Activated T-cell treated with anti-CD3 and anti-CD28 coated beads, Interleukin-2, amount 50 U/mL, for 4 hours (primary cell): ENCODE measurements at places on chromosomes 16 and 17.

- DNase-seq, result no peak
Measured at GRCh38 chr17:79073016-79073705, 1.5 kb upstream of the ENGASE start.

DNA sequence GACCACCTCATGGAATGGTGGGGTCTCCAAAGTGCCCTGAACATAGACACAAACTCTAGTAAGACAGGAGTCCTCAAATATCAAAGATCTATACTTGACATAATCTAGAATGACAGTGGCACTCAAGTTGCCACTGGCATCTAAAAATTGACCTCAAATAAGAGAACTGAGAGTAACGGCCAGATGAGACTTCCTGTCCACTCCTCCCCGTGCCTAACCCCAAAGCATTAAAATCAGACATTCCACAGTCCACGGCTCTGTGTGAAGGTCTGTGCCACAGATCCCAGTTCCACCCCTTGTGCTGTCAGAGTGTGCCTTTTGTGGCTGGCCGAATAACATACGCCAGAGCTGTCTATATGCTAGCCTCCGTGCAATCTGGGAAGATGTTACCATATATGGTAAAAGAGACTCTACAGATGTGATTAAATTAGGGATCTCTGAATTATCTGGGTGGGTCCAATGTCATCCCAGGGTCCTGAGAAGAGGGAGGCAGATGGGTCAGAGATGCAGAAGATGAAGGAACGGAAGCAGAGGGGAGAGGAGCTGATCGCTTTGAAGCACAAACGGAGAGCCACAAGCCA, 21.0 kb upstream of the EVPL start:
- DNase-seq, result no peak

GRCh38 chr17:863880-864279, 81.7 kb downstream of the MRM3 start:
- no peak for DNase-seq

DNA sequence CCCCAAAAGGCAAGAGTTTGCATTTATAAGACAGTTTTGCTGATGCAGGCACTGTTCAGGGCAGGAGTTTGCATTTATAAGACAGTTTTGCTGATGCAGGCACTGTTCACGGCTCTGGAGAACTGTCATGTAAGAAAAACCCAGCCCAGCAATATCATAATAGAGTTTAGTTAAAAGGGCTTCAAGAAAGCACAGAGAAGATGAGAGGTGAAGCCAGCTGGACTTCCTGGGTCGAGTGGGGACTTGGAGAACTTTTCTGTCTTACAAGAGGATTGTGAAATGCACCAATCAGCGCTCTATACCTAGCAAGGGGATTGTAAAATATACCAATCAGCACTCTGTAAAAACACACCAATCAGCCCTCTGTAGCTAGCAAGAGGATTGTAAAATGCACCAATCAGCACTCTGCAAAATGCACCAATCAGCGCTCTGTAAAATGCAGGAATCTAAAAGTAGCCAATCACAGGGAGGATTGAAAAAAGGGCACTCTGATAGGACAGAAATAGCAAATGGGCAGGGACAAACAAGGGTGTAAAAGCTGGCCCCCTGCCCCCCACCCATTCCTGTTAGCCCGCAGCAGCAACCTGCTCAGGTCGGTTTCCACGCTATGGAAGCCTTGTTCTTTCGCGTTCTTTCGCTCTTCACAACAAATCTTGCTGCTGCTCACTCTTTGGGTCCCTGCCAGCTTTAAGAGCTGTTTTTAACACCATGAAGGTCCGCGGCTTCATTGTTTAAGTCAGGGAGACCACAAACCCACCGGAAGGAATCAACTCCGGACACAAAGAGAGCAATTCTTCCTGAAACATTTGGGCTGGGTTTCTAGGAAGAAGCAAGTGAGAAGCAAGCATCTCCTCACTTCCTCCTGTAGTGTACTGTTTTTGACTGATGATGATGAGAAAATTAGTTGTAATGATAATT, 1.8 kb upstream of the CBX1 start:
- no peak for DNase-seq

- no peak for DNase-seq
Measured at GRCh38 chr16:84254062-84254461, 14.2 kb upstream of the KCNG4 start.

DNA sequence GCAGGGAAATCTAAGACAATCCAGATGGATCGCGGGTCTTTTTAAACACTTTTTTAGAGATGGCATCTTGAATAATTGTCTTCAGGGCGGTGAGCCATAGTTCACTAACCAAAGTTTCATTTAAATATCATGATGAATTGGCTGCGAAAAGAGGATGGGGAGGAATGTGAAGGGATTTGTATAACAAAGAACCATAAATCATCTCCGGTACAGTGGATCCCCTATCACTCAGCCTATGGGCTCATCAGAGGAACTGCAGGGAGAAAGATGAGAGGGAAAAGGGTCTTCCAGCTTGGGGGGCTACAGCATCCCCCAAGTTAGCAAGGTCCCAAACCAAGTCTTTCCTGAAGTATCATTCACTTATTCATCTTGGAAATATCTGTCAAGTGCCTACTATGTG, 16.7 kb upstream of the DDX52 start:
- no peak for DNase-seq

GRCh38 chr17:30413109-30413508, 34.4 kb downstream of the CPD start:
- no peak for DNase-seq

- no peak for DNase-seq
Measured at GRCh38 chr17:79162012-79162963, 87.7 kb downstream of the ENGASE start.

DNA sequence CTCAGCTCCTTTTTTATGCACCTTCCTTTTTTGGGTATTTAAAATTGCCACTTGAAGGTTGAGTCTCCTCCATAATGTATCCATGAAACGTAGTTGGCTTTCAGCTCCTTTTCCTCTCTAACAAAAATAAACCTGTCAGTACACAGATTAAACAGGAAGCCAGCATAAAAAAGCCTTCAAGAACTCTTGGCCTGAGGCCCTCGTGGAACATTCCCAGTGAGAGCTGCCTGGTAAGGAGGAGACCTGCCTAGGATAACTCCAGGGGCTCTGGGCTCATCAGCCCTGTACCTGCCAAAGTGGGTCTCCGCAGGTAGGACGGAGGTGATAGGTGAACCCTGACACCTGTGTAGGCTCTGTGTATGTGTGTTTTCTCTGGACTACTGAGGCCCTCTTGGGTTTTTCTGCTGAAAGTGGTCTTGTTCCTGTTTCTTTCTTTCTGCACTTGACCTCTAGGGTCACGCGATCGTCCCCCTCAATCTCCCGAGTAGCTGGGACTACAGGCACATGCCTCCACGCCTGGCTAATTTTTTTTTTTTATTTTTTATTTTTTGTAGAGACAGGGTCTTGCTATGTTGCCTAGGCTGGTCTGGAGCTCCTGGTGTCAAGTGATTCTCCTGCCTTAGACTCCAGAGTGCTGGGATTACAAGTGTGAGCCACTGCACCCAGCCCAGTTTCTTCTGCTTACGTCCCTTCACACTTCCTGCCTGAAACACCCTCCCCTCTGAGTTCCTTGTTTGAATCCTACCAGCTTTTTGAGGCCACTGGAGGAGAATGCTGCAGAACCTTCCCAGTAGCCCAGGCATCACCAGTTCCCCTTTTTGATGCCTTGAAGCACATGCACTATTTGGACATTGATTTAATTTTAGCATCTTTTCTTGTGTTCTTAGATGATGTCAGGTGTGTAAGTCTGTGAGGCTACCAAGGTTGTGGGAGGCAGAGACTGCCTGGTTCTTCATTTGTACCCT, 9.8 kb downstream of the PGS1 start:
- no peak for DNase-seq

- DNase-seq, result no peak
Measured at GRCh38 chr17:8143581-8144400, 8.4 kb downstream of the PER1 start.

- no peak for DNase-seq
Measured at GRCh38 chr17:48021934-48022333, 15.7 kb downstream of the COPZ2 start.

GRCh38 chr17:31697838-31698237, 161.2 kb downstream of the COPRS start:
- no peak for DNase-seq

DNA sequence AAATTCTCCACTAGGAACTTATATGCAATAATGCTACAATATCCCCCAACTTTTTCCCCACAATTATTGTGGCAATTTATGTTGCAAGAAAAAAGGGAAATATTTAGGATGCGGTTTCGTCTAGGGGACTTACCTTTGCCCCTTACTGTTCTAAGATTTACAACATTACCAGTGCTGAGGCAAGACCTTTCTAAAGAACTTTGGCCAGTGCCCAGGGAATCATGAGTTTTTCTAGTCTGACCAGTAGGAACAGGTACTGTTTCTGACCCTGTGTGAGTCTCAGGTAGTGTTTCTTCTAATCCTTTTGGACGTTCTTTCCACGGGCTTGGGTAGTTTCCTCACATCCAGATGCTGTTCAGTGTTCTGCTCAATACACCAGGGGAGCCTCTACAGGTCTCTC, 373.7 kb downstream of the HAPSTR1 start:
- DNase-seq, result no peak

GRCh38 chr17:62625870-62626200, 1.6 kb upstream of the MRC2 start:
- no peak for DNase-seq

GRCh38 chr17:14701886-14702285, 401.0 kb downstream of the HS3ST3B1 start:
- DNase-seq, result no peak

DNA sequence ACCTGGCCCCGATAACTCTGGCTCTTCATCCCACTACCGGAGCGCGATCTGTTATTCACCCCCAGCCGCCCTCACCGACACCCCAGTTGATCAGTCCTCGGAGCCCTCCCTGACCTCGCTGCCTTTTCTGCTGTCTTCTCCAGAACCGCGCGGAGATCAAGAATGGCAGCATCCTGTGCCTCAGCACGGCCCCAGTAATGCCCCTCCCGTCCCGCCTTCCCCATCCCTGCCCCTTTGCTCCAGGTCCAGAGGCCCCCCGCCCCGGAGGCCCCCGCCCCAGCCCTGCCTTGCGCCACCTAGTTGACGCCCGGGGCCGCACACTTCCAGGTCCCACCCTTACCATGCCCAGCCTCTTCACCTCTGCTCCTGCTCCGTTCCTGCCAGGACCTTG, 872 bp downstream of the ELMO3 start:
- DNase-seq, result no peak

- no peak for DNase-seq
Measured at GRCh38 chr17:78602246-78602645, 25.1 kb upstream of the DNAH17 start.

DNA sequence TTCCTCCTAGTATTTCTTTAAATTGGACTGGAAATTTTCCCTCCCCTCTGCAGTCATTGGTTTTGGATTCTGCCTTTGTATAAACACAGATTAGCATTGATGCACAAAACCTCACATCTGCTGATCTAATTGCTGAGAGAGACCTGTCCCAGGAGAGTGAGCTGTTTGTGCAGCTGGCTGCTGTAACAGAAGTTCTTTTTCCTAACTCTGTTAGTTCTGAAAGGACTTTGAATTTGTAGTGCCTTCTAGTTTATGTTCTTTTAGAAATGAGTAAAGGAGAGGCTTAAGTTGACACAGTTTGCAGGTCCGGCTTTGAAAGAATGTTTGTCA, 45.2 kb upstream of the KPNB1 start:
- no peak for DNase-seq

- DNase-seq, result no peak
Measured at GRCh38 chr17:77246110-77247047, 105.6 kb downstream of the SEC14L1 start.

DNA sequence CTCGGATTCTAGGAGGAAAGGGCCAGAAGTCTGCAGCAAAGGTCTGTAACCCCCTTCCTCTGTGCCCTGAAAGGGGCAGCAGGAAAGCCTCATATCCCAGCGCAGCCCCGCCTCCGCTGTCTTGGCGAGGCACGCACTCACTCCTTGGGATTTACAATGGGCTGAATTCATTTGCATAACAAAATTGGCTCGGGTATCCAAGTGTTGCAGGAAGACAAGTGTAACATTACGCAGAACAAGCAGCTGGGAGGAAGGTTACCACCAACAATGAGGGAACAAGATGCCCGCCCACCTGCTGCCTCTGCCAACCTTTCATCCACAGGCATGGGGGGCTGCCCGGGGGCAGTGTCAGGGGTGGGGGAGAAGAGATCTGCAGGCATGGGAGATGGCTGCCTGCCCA, 130.4 kb downstream of the MRM1 start:
- no peak for DNase-seq

- DNase-seq, result no peak
Measured at GRCh38 chr17:17790637-17791464, 45.9 kb downstream of the SREBF1 start.

GRCh38 chr16:66703406-66704215, 7.1 kb upstream of the CMTM4 start:
- no peak for DNase-seq

DNA sequence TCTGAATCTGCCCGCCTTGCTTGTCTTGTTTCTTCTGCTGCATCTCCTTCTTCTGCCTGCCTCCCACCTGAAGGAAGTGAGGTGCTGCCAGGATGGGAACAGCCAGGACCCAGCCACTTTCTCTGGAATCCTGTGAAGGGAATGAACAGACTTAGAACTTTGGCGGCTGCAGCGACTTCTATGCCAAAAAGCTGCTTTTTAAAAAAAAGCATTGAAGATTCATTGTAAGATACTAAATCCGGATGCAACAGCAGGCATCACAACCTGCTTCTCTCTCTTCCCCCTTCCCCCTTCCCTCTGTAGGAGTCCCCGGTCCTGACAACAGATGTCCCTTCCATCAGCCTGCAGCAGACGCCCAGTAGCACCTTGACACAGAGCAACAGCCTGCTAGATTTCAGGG, 176.3 kb downstream of the HS3ST4 start:
- DNase-seq, result no peak

DNA sequence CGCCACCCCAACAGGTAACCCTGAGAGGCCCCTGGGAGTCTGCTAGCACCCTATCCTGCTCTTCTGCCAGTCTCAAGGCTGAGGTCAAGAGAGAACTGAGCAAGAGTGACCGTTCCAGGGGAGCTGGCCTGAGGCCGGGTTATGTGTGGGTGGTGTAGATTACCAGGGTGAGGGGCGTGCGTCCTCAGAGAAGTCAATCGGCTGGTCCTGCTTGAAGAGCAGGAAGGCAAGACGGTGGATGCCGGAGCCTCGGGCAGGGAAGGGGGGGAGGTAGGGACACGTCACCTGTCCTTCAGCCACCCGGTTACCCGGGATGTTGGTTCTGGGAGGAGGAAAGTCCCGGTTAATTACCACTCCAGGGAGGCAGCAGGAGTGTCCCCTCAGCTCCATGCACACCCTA, 2.6 kb upstream of the TRIM65 start:
- DNase-seq, result no peak

DNA sequence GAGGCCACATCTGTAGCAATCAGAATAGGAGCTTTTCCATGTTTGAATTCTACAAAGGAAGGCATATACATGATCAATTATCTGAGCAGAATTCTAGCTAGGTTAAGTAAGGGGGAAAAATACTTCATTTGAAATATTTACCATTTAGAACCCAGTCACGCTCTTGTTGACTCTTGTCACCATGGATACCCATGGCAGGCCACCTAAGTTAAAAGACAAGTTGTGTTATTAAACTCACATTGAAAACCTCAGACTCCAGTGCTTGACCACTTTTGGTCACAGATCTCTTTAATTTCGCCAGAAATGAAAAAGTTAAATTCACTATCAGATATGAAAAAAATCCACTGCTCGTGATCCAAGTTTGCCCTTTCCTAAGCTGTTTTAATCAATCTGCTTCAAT, 4.1 kb downstream of the DDX5 start:
- DNase-seq, result no peak

- no peak for DNase-seq
Measured at GRCh38 chr17:35998756-35999155, 2.6 kb downstream of the CCL15 start.

GRCh38 chr17:63774969-63775265, 947 bp downstream of the DDX42 start:
- no peak for DNase-seq

- DNase-seq, result no peak
Measured at GRCh38 chr17:17078832-17079231, 36.6 kb downstream of the MPRIP start.
